Breast epithelium (tissue), 4 donors: ENCODE measurements at places on chromosomes 3 and 15. TPM values are rescaled to one million over a fixed set of nuclear protein-coding genes. Genes with fewer than 3 reads are reported as not detected.

- DNase-seq: no peak
Observed at GRCh38 chr3:136788154-136788553, 30.8 kb upstream of the SLC35G2 start.

- DNase-seq: peak; percentile 49
Observed at GRCh38 chr3:30768703-30769550, 125.5 kb downstream of the GADL1 start.

GRCh38 chr3:111200027-111200426, 128.4 kb downstream of the NECTIN3 start:
- DNase-seq: no peak

- no peak for DNase-seq
Observed at GRCh38 chr3:34696831-34697230, 898.4 kb downstream of the PDCD6IP start.

DNA sequence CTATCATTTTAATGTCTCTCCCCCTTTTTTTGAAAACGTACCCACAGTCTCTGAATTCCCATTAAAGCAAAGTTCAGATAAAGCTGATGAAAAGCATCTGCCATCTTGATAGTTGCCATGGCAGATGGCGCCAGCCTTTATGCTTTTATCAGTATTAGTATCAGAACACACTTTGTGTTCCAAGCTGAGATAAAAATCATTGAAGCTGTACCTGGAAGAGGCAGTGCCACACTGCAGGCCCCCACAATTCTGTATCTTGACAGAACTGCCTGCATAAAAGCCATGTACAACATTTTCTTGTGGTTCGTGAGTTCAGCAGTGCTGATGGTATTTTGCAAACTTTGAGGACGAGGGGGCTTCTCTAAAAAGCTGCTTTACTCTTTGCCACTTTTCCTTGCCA, 311.7 kb downstream of the SATB1 start:
- DNase-seq: no peak

- no peak for DNase-seq
Observed at GRCh38 chr3:182612332-182612731, 181.0 kb upstream of the ATP11B start.

DNA sequence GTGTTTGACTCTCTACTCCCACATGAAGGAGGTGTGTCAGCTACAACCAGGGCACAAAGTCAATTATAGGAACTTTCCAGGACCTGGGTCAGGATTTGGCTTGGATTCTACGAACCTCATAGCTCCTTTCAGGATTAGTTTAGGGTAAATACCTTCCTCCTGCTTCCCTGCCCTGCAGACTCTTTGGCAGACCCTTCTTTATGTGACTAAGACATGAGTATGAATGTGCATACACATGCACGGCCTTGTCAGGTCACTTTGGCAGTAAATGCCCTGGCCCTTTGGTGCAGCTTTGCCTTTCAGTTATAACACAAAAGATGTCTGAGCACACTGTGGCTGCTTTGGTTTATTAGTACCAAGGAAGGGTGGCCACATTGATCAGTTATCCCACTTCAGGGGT, 68.9 kb downstream of the GHSR start:
- DNase-seq: no peak

The PRSS50 gene
- 3.6 TPM for total RNA-seq

The PCOLCE2 gene
- total RNA-seq: 178 TPM

The ACKR4 gene
- total RNA-seq: 1.6 TPM

The OCA2 gene
- total RNA-seq: 0.66 TPM

The ISLR gene
- 88.0 TPM for total RNA-seq

The FILIP1L gene
- total RNA-seq: 23.7 TPM

The ZKSCAN7 gene
- total RNA-seq: 11.0 TPM

The ROBO2 gene
- total RNA-seq: 1.4 TPM
